Mesothelial cell of epicardium (in vitro differentiated cells): ENCODE measurements at places on chromosomes 7 and 10.

DNA sequence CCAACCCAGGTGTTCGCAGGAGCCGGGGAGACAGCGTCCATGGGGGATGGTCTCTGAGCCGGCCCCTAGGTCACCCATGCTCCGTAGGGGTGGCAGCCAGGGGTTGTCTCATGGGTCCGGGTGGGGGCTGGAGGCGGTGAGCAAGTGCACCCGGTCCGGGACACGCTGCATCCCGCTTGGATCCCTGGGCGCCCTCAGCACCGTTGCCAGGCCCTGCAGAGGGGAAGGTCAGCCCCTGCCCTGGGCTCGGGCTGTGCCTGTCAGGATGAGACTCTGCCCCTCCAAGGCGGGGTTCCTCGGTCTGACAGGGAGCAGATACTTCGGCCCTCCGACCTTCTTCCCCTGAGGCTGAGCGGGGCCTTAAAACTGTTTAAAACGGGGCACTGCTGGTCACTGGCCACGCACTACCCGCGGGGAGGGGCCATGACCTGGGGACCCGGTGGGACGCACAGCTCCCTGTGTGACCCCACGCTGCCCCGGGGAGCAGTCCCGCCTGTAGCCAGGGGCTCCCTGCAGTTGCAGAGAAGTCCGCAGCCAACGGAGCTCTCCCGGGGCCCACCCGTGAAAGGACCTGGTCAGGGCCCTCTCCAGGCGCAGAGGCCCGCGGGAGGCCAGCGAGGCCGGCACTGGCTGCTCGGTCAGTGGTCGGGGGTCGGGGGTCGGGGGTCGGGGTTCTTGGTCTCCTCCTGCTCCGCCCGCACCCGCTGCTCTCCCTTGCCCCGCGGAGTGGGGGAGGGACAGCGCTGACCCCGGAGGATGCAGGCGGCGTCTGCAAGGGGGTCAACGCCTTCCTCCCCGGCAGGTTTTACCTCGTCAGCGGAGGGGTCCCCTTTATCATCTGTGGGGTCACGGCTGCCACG, 33.4 kb upstream of the KNDC1 start:
- no peak for DNase-seq

DNA sequence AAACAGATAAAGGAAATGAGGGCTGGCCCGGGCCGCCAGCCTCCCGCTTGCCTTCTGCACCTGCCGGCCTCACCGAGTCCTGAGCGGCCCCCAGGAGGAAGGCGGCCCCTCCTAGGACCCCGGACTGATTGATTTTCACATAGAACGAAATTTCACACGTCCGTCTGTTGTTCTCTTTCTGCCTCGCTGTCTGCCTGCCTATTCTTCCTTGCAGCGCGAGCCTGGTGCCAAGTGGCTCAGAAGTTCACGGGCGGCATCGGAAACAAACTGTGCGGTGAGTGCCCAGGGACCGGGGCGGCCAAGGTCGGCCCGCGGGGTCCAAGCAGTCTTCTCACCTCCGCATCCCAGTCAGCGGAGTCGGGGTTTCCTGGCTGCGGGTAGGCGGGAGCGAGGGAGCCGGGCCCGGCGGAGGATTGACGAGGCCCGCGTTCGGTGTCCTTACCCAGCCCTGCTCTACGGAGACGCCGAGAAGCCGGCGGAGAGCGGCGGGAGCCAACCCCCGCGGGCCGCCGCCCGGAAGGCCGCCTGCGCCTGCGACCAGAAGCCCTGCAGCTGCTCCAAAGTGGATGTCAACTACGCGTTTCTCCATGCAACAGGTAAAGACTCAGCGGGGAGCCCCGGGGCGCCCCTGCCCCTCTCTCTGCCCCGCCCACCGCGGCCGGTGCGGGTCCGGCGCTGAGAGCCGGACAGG, 967 bp downstream of the GAD2 start:
- DNase-seq, result no peak

DNA sequence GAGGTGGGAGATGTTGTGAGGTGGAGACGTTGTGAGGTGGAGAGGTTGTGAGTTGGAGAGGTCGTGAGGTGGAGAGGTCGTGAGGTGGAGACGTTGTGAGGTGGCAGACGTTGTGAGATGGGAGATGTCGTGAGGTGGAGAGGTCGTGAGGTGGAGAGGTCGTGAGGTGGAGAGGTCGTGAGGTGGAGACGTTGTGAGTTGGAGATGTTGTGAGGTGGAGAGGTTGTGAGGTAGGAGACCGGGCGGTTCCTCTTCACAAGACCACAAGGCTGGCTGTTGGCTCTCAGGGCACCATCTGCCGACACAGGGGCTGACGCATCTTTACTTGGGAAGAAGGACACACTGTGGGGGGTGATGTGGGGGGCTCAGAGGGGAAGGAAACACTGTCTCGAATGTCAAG, 34.7 kb upstream of the SHH start:
- no peak for DNase-seq

DNA sequence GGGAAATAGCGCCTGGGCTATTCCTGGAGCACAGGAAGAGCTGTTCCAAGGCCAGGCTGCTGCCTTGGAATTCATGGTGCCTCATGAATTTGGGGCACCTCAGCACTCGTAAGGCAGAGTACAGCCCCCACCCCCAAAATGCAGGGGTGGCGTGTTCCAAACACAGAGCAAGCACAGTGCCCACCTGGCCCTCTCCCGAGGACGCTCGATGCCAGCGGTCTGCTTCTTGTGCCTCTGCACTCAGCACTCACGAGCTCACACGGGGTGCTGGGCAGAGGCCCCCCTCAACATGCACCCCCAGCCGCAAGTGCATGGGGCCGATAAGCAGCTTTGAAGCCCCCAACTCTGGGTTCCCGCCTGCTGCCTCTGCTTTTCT, 60.1 kb downstream of the ZRANB1 start:
- DNase-seq, result no peak

GRCh38 chr10:20427821-20428220, 469.3 kb downstream of the NEBL start:
- no peak for DNase-seq

DNA sequence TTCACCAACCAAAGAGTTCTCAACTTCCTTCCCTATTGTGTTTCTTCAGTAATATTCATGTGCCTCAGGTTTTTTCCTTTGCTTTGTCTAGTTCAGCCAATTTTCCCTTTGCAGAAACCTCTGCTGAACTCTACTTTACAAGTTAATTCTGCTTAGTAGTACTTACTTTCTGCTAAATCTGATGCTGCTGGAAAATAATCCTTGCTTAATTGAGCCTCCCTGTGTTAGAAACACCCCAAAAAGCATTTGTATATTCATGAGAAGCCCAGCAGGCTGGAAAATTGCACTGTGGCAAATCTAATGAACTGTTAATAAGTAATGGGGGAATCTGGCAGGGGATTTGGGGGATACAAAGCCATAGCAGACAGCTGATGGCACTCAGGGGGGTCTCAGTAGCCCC, 78.5 kb downstream of the CDCA7L start:
- DNase-seq, result no peak

- no peak for DNase-seq
These were observed 19.9 kb upstream of the GPER1 start for GRCh38 chr7:1068013-1068412.

GRCh38 chr7:158264881-158265742, 322.5 kb downstream of the PTPRN2 start:
- DNase-seq, result no peak

GRCh38 chr7:132191418-132191817, 384.9 kb downstream of the PLXNA4 start:
- DNase-seq, result no peak

- DNase-seq, result no peak
These were observed 20.0 kb downstream of the WNT8B start for GRCh38 chr10:100482834-100483185.

GRCh38 chr10:100568912-100569311, 33.2 kb downstream of the HIF1AN start:
- peak; percentile 28 for DNase-seq

- no peak for DNase-seq
These were observed 155.4 kb upstream of the ITGB1 start for GRCh38 chr10:33113466-33113865.

DNA sequence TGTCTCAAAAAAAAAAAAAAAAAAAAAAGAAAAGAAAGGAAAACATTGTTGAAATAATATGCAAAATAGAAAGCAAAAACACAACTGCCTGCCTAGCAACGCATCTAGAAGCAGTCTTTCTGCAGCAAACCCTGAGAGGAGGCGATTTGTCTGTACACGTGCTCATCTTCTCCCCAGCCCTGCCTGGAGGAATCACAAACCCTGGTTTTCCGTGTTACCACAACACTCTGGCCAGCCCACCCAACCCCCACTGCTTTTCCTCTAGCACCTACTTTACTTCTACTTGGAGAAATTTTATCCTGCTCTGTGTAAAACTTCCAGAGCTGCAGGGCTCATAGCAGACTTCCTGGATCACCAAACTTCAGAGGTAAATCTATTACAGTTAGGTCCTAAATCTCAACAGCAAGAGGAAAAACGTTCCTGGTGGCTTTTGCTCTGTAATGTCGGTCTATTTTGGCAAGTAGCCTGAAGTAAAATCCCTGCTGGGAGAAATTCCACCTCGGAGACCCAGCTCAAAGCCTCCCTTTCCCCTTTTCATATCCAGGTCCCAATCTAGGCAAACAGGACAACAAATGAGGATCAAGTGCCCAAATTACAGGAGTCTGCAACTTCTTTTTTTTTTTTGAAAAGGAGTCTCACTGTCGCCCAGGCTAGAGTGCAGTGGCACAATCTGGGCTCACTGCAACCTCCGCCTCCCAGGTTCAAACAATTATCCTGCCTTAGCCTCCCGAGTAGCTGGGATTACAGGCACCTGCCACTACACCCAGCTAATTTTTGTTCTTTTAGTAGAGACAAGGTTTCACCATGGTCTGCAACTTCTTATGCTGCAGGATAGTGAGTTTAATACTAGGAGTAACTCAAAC, 91.6 kb downstream of the DNMBP start:
- peak; percentile 66 for DNase-seq

GRCh38 chr10:70306181-70306705, 22.4 kb upstream of the NPFFR1 start:
- DNase-seq, result no peak

- DNase-seq, result peak; percentile 86
These were observed 24.8 kb upstream of the SLIT1 start for GRCh38 chr10:97210543-97210960.

GRCh38 chr7:12281038-12281437, 69.9 kb downstream of the TMEM106B start:
- DNase-seq, result no peak
